ENCODE measurements at places on chromosomes 2 and 18.

- DNase-seq: no peak
Measured at GRCh38 chr18:64019922-64020756, 50.3 kb downstream of the SERPINB8 start.

GRCh38 chr18:13605901-13606300 is 120.5 kb downstream of the FAM210A start:
- no peak for DNase-seq

GRCh38 chr2:100422320-100423055 is 5.0 kb upstream of the CHST10 start:
- DNase-seq: no peak

DNA sequence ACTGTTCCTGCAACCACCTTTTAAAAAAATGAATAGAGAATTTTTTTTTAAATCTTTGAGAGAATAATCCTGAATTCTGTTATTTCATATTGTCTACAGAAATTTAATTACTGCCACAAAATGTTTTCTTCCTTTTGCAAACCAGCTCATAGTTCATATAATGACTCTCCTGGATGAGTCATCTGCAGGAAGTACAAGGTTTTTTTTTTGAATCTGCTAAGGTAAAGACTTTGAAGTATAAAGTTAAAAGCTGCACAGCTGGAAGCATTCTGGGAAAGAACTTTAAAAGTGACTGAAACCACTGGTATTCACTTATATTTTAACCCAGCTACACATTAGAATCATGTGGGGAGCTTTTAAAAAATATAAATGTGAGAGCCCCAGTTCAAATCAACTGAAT is 25.4 kb downstream of the SESTD1 start:
- no peak for DNase-seq

- DNase-seq: no peak
Measured at GRCh38 chr2:28623582-28624405, 127.8 kb upstream of the PPP1CB start.

GRCh38 chr2:179172894-179173293 is 91.7 kb downstream of the SESTD1 start:
- no peak for DNase-seq

DNA sequence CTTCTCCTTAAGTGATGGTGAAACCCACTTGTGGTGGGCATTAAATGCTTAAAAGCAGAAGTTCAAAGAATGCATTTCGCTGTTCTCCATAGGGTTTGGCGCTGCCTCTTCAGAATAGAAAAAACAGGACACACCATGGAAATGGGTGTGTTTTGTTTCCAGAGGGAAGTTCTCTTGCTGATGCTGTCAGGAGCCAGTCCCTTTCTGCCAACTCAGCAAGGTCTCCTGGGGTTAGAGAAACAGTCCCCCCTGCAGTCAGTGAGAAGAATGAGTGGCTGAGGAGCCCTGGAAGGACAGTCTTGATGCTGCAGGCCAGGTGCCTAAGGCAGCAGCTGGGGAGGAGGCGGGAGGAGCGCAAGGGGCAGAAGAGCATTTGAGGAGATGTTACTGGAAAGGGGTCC is 37.8 kb upstream of the ASAP2 start:
- no peak for DNase-seq

DNA sequence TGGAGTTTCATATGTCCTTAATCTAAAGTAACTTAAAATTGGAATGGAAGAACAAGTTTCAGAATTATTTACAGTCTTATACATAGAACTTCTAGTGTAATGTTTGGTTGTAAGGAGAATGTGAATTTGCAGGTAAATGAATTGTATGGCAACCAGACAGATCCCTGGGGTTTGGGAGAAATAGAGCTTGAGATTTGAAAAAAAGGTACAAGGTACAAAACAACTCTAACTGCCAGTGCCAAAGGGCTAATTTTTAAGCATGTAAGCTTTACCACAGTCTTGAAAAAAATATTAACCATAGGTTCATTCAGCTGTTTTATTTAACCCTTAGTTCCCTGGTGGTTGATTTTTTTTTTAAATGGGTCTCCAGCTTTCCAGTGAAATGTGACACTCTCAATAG is 103.3 kb downstream of the ICA1L start:
- DNase-seq: no peak
